ENCODE measurements at places on chromosomes 2 and 18. TPM values are rescaled to one million over a fixed set of nuclear protein-coding genes. Genes with fewer than 3 reads are reported as not detected.

DNA sequence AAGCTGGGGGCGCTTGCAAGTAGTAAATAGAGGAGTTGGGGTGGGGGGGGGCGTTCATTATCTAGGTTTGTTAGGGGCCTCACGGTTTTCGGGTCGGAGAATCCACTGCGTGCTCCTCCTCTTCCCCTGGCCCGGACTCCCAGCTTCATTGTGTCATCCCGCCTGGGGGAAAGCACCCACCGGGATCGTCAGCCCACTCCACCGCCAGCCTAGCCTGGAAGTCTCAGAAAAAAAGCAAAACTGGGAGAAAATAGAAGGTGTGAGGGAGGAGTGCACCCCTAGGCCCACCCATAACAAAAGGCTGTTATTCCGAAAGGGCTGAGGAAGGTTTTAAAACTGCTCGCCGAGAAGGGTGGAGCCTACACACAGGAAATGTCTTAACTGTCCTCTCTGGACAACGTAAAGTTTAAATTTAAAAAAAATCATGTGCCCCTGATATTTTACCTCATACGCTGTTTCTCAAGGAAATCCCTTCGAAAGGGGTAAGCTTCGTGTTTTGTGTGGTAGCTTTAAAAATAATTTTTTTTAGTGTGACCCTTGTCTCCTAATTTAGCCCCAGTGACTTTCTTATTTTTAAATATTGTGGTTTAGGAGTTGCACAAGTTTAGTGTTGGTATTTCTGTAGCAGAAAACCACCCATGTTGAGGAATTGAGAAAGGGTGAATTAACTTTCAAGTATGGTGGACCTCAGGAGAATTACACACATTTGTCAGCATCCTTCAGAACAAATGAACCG lies 104.2 kb downstream of the SPTBN1 start:
- peaks cover 50% of the 10 kb centered on the region for H3K36me3 ChIP-seq
- H3K27ac ChIP-seq = peak overlapping the region; percentile 89
- peak; percentile 60 for DNase-seq

The SH3BP4 gene
- not detected for total RNA-seq

GRCh38 chr2:64114063-64114911 lies 29.9 kb downstream of the PELI1 start:
- H3K4me1 ChIP-seq = peaks cover 69% of the 10 kb centered on the region
- DNase-seq = no peak
- peaks cover 16% of the 10 kb centered on the region for H3K36me3 ChIP-seq
- H3K27ac ChIP-seq = peak overlapping the region; percentile 67
- peak overlapping the region; percentile 15 for H3K4me3 ChIP-seq

DNA sequence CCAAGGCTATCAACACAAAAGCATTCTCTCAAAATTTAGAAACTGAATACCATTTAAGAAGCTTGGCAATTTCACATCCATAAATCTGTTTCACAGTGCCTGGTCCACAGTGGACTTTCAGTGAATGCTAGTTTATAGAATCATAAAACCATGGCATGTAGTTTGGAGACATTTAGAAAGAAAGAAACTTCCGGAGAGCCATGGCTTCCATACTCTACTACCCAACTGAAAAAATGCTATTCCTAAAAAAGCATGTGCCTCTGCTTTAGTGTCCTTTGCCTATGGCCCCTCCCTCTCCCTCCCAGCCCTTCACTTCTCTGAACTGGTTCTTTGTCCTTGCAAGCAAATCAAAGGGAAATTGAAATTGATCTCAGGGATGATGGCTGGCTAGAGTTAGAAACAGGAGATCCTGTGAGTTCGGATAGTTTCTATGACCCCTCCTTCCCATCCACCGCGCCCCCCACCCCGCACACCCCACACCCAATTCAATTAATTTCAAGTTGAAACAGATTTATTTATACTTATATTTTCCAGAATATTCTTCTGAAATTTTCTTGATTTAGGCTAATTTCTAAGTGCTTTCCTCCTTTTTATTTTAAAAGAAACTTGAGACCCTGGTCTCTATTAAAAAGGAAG lies 248.3 kb downstream of the TRIB2 start:
- peaks cover 20% of the 10 kb centered on the region for H3K27me3 ChIP-seq
- no peak overlapping the region for H3K4me3 ChIP-seq
- H3K4me1 ChIP-seq = peaks cover 45% of the 10 kb centered on the region
- DNase-seq = no peak

- no peaks in the 10 kb centered on the region for H3K4me1 ChIP-seq
- H3K36me3 ChIP-seq = no peaks in the 10 kb centered on the region
Observed at GRCh38 chr2:85779641-85780315, 26.0 kb downstream of the ATOH8 start.

DNA sequence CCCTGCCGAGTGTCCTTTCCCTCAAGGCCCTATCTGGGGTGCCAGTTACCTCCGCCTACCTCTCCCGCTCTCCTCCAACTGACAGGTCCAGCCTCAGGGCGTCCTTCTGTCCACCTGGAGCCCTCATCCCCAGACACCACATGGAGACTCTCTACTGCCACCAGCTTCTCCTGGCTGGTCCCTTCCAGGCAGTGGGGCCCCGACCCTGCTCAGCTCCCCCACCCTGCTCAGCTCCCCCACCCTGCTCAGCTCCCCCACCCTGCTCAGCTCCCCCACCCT lies 74.0 kb upstream of the ODC1 start:
- peaks cover under 1% of the 10 kb centered on the region for H3K36me3 ChIP-seq
- no peak overlapping the region for H3K27ac ChIP-seq
- no peaks in the 10 kb centered on the region for H3K4me1 ChIP-seq
- no peak overlapping the region for H3K4me3 ChIP-seq
- DNase-seq = no peak

The RGPD4 gene
- 0.10 TPM for total RNA-seq

- H3K27me3 ChIP-seq = peaks cover 3% of the 10 kb centered on the region
- H3K36me3 ChIP-seq = no peaks in the 10 kb centered on the region
- H3K4me3 ChIP-seq = no peak overlapping the region
- no peak for DNase-seq
- H3K4me1 ChIP-seq = peaks cover 3% of the 10 kb centered on the region
- no peak overlapping the region for H3K27ac ChIP-seq
Observed at GRCh38 chr2:54546923-54547720, 91.0 kb downstream of the SPTBN1 start.

GRCh38 chr2:10278029-10278762 lies 24.5 kb upstream of the HPCAL1 start:
- H3K4me3 ChIP-seq = no peak overlapping the region
- no peak overlapping the region for H3K27ac ChIP-seq
- peaks cover 4% of the 10 kb centered on the region for H3K27me3 ChIP-seq
- no peaks in the 10 kb centered on the region for H3K36me3 ChIP-seq
- peak; percentile 47 for DNase-seq

GRCh38 chr2:58893656-58894351 lies 652.7 kb upstream of the FANCL start:
- H3K27ac ChIP-seq = no peak overlapping the region
- H3K36me3 ChIP-seq = no peaks in the 10 kb centered on the region
- DNase-seq = no peak

DNA sequence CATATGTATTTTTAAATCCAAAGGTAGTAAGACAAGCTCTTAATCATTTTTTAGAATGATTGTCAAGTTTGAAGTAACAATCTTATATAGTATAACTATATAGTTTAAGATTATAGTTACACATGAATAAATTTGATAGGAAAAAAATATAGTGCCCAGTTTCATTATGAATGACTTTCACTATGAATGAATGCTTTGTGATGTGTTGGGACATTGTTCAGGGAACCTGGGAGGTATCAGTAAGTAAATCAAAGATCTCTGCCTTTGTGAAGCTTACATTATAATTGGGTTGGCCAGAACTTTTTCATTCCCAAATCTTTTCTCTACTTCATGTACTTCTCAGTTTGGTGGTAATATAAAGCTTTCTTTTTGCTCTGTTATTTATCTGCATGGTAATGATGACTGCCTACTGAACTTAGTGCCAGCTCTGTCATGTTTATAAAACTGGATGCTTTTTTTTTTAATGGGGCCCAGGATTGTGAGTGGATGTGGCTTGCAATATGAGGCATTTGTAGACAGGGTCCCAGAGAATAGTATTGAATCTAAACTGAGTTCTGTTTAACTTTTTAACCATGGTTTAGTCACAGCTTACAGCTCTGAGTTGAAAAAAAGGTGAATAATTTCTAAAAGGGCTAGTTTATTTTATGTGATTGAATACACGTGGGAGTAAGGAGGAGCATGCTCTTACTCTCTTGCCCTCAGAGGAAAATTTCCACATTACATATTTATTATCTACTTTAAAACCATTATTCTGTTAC lies 23.3 kb downstream of the GLS start:
- H3K4me1 ChIP-seq = peaks cover 13% of the 10 kb centered on the region
- H3K4me3 ChIP-seq = no peak overlapping the region
- H3K27ac ChIP-seq = peak overlapping the region; percentile 37
- no peaks in the 10 kb centered on the region for H3K27me3 ChIP-seq
- DNase-seq = no peak

DNA sequence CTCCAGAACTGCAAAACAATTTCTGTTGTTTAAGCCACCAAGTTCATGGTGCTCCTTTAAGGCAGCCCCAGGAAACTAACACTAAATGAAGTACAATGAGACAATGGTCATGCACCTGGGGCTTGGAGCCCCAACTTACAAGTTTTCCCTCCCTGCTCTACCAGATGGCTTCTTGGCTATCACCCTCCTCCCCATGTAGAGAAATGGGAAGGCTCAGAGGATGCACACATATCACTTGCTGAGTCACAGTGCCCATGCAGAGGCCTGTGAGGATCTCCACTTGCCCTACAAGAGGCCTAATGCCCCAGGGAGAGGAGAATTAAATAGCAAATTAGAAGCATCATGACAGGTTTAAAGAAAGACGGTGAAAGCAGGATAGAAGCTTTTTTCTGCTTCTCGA lies 270.9 kb downstream of the TTC32 start:
- no peaks in the 10 kb centered on the region for H3K36me3 ChIP-seq
- H3K27me3 ChIP-seq = no peaks in the 10 kb centered on the region
- H3K27ac ChIP-seq = no peak overlapping the region
- no peak overlapping the region for H3K4me3 ChIP-seq
- no peaks in the 10 kb centered on the region for H3K4me1 ChIP-seq

DNA sequence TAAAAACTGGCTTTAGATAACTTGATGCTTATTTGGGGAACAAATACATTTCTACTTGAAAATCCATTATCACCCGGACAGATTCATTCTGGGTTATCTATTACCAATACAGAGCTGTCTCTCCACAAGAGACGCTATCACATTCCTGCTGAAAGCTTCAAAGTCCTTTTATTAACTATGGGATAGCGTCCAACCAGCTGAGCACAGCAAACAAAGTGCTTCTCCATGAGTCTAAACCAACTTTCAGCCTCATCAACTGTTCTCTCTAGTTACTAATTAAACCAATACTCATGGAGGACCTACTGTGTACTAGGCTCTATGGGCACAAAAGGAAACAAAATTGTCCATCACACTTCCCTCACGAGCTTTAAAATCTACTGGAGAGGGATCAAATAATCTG lies 132.8 kb downstream of the L3MBTL4 start:
- H3K27me3 ChIP-seq = no peaks in the 10 kb centered on the region
- no peaks in the 10 kb centered on the region for H3K36me3 ChIP-seq
- no peak overlapping the region for H3K27ac ChIP-seq

DNA sequence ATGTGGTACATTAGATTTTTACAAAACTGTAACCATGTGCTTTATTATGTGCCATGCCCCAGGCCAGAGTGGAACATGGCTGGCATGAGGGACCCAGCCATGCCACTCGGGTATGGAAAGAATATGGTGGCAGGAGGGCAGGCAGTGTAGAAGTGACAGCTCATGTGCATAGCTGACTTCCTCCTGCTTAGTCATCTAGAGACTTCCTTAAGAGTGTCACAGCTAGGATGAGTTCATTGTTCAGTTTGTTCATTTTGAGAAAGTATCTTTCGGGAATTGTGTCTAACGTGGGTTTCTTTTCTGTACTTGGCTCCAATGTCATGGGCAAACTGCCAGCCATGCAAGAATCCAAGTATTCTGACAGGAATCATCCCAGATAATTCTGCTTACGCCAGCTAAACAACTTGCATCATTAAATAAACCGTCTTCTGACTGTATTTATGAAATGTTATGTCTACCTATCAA lies 94.3 kb upstream of the ITGB6 start:
- H3K27me3 ChIP-seq = no peaks in the 10 kb centered on the region
- H3K27ac ChIP-seq = no peak overlapping the region
- no peak overlapping the region for H3K4me3 ChIP-seq
- DNase-seq = peak; percentile 33

GRCh38 chr2:177052471-177052870 lies 160.1 kb upstream of the HNRNPA3 start:
- no peak overlapping the region for H3K27ac ChIP-seq
- no peaks in the 10 kb centered on the region for H3K4me1 ChIP-seq
- DNase-seq = no peak
- H3K36me3 ChIP-seq = no peaks in the 10 kb centered on the region
- H3K4me3 ChIP-seq = no peak overlapping the region

DNA sequence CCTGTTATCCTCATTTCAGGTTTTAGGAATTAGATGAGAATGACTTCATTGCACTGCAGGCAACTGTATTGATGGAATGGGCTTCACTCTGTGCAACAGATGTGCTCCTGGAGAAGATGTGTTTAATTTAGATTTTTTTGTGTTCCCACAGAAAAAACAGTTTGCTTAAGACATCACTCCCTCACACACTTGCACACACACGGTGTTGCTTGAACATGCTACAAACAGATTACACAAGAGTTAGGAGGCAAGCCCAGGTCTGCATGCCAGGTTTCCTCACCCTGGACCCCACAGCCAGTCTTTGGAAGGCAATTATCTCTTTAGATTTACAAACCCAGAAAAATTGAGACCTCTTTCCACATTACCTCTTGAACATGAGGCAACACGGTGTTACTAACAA lies 93.7 kb upstream of the KLHL29 start:
- no peak for DNase-seq
- no peak overlapping the region for H3K27ac ChIP-seq
- H3K27me3 ChIP-seq = no peaks in the 10 kb centered on the region
- H3K4me1 ChIP-seq = no peaks in the 10 kb centered on the region

- H3K27ac ChIP-seq = no peak overlapping the region
- DNase-seq = no peak
- no peaks in the 10 kb centered on the region for H3K4me1 ChIP-seq
- H3K36me3 ChIP-seq = no peaks in the 10 kb centered on the region
- H3K27me3 ChIP-seq = peaks cover 5% of the 10 kb centered on the region
Observed at GRCh38 chr2:176891857-176892256, 320.7 kb upstream of the HNRNPA3 start.

GRCh38 chr2:21602789-21603188 lies 479.0 kb downstream of the TDRD15 start:
- H3K4me1 ChIP-seq = no peaks in the 10 kb centered on the region
- H3K36me3 ChIP-seq = no peaks in the 10 kb centered on the region
- no peak overlapping the region for H3K4me3 ChIP-seq
- DNase-seq = no peak
- H3K27me3 ChIP-seq = no peaks in the 10 kb centered on the region

DNA sequence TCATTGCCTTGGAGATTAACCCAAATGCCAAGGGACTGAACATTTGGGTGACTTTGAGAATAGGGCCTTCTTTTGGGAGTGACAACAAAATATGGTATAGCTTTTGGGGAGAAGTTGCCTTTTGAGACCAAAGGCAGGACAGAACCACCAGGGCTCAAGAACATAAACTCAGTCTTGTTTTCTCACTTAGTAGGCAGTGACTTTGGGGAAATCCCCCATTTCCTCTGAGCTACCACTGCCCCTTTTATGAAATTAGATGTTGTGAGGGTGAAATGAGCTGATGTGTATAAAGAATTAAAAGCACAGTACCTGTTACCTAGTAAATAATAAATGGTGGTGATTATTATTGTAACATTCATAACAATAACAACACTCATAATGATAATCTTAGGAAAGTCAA lies 36.5 kb downstream of the GPD2 start:
- H3K27me3 ChIP-seq = no peaks in the 10 kb centered on the region
- H3K4me1 ChIP-seq = peaks cover 42% of the 10 kb centered on the region
- H3K36me3 ChIP-seq = peaks cover 12% of the 10 kb centered on the region
- no peak overlapping the region for H3K4me3 ChIP-seq
- H3K27ac ChIP-seq = no peak overlapping the region
- no peak for DNase-seq
